ENCODE measurements at places on chromosomes 5 and 9. TPM values are rescaled to one million over a fixed set of nuclear protein-coding genes. Genes with fewer than 3 reads are reported as not detected.

Gene PIP5KL1
- 19.5 TPM for polyA plus RNA-seq

Gene CDC20B
- polyA plus RNA-seq, result not detected

Gene EQTN
- polyA plus RNA-seq, result 0.21 TPM

Gene MSMP
- 0.57 TPM for polyA plus RNA-seq

Gene CDX1
- polyA plus RNA-seq, result not detected

Gene CDKN2A
- polyA plus RNA-seq, result 2.7 TPM

Gene LHX6
- 1.2 TPM for polyA plus RNA-seq

Gene CCL27
- not detected for polyA plus RNA-seq

Gene PCDHGB1
- 0.74 TPM for polyA plus RNA-seq

Gene RALGPS1
- 18.2 TPM for polyA plus RNA-seq

Gene HDHD3
- polyA plus RNA-seq, result 9.5 TPM

Gene RGS3
- polyA plus RNA-seq, result 14.2 TPM

Gene CYLC2
- polyA plus RNA-seq, result not detected

Gene ECSCR
- polyA plus RNA-seq, result 2.5 TPM

Gene ENHO
- 17.5 TPM for polyA plus RNA-seq

Gene PPP1R26
- 10.7 TPM for polyA plus RNA-seq

Gene C9orf43
- 0.63 TPM for polyA plus RNA-seq

Gene TLX3
- not detected for polyA plus RNA-seq

Gene PCDHGA10
- polyA plus RNA-seq, result 2.1 TPM

Gene QRFP
- polyA plus RNA-seq, result not detected

Gene PIP5K1B
- polyA plus RNA-seq, result 2.1 TPM

Gene CDH10
- not detected for polyA plus RNA-seq

Gene CLTA
- polyA plus RNA-seq, result 229 TPM

Gene LOX
- polyA plus RNA-seq, result 1.1 TPM

Gene NTNG2
- 0.99 TPM for polyA plus RNA-seq

Gene MXD3
- polyA plus RNA-seq, result 9.9 TPM

Gene TMEM171
- polyA plus RNA-seq, result 1.9 TPM

Gene PRR16
- 0.64 TPM for polyA plus RNA-seq

Gene STC2
- polyA plus RNA-seq, result 25.4 TPM

Gene FBP1
- 3.0 TPM for polyA plus RNA-seq

Gene PCDHB2
- polyA plus RNA-seq, result 9.3 TPM

Gene FBLL1
- polyA plus RNA-seq, result 4.3 TPM

Gene HRCT1
- not detected for polyA plus RNA-seq

Gene DNAH5
- 1.2 TPM for polyA plus RNA-seq
